ENCODE measurements at places on chromosomes 5 and 9.
A peak's percentile ranks its signal among the peaks of the same experiment; 100 is the strongest.

DNA sequence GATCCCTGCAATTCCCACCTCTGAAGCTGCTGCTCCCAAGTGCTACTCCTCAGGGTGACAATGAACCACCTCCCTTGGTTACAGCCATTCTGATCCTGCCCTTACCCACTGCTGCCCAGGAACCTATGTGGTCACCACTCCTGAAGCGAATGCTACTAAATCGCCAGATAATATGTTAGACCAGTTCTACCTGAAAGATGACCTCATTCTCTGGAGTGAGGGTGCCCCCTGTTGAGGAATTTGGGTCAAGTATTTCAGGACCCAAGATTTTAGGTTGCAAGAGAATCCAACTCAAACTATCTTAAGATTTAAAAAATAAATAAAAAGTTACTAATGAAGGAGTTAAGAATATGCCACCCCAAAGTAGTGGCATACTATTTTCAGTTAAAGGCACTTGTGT, 5.8 kb upstream of the SNAPC3 start:
- peak; percentile 63 for DNase-seq

- no peak for DNase-seq
Observed at GRCh38 chr9:110808599-110808980, 140.0 kb downstream of the MUSK start.

DNA sequence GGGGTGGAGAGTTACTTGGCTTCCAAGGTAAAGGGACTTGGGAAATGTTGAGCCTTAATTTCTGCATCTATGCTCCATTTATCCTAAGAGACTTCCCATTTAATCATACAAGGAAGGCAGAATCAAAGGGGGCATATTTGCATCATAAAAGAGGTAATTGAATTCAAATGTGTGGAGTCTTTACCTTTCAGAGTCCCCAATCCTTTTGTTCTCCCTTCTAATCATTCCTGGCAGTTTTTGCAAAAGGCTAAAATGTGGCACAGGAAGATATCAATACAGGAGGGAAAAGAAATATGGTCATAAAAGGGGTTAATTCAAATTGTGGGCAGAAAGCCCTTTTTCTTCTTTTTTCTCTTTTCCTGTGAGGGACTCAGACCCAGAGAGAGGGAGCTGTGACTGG, 69.5 kb downstream of the SFXN1 start:
- no peak for DNase-seq

DNA sequence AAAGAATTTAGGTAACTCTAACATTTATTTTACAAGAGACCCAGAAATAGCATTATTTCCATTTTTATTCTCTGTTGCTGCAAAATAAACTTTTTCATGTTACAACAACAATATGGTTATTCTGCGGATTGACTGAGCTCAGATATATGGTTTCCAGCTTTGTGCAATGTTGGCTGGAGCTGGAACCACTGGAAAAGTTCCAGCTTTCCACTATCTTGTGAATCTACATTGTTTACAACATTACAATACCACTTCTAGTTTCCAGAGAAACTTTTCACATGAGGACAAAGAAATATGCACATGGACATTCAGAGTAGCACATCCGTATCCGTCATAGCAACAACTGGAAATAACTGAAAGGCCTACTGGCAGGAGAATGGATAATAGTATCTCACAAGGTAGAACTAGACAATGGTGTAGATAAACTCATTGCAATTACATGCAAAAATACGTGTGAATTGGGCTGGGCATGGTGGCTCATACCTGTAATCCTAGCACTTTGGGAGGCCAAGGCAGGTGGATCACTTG, 436.1 kb upstream of the ADAMTS16 start:
- no peak for DNase-seq

DNA sequence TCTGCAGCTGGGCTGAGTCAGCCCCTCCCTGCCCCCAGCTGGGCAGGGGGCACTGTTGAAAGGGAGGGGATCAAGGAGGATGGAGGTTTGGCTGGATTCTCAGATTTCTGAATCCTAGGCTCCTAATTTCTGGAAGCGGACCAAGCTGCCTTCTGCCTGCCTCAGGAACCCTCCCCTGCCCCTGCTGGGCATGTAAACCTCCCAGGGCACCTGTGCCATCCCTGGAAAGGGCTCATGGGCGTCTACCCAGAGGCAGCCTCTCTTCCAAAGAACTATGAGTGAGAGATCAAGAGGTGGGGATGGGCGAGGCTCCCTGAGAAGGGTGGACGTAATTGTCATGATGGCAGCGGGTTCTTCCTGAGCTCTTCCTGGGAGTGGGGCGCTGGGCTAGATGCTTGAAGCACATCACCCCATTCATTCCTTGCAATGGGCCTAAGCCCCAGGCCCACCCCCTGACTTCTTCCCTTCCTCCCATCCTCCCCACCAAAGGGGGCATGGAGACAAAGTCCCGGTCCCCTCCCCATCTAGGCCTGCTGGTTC, 21.6 kb downstream of the CSF1R start:
- peak; percentile 57 for DNase-seq

- DNase-seq = no peak
Observed at GRCh38 chr5:172837640-172838039, 3.6 kb downstream of the ERGIC1 start.

- no peak for DNase-seq
Observed at GRCh38 chr9:129607027-129607387, 13.9 kb downstream of the C9orf50 start.

DNA sequence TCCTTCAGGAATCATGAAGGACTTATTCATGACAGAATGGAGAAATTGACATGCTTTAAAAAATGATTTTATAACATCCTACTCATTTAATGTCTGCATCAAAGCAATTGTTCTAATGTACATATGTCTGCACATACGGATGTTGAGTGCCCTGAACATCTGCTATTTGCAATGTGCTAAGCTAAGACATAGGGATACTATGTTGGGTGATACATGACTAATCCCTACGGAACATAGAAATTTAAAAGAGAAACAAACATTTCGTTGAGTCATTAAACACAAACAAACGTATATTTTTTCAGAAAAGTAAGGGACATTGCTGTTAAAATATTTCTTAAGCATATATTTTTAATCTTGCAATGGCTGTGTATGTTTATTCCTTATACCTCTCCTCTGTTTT, 686.5 kb upstream of the ADAMTS16 start:
- DNase-seq = no peak

- no peak for DNase-seq
Observed at GRCh38 chr5:66617991-66618768, 22.0 kb downstream of the MAST4 start.

DNA sequence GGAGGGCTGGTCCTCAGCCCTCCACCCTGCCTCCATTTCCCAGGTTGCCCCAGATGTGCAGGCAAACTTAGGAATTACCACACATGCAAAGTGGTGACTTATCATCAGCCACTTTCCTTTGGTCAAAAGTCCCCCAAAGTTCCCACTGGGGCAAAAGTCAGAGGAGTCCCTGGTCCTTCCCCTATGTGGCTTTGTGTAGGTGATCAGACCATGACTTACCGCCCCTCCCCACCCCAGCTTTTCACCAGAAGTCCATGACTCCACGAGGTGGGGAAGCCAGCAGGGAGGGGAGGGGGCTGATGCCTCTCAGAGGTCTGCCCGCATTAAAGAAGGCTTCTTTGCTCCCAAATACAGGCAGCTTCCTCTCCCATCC, 5.8 kb downstream of the TRAF1 start:
- no peak for DNase-seq

GRCh38 chr5:57441557-57441956, 41.1 kb downstream of the ACTBL2 start:
- DNase-seq = peak; percentile 36

- no peak for DNase-seq
Observed at GRCh38 chr9:26462751-26463150, 429.9 kb downstream of the CAAP1 start.

DNA sequence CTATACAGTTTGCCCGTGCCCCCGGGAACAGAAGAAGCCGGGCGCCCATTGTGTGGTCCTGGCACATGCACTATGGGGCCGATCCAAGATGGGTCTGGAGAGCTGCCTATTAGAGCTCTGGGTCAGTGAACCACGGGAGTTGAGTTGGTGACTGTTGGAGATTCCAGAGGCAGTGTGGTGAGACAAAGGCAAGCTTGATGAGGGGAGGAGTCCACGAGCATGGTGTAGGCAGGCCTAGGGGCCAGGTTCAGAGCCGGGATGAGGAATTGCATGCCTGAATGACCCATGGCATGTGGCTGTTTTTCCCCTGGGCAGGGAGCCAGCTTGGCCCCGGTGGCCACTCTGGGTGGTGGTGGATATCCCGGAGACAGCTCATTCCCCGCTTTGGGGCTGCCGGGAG, 84.4 kb upstream of the STC2 start:
- no peak for DNase-seq

DNA sequence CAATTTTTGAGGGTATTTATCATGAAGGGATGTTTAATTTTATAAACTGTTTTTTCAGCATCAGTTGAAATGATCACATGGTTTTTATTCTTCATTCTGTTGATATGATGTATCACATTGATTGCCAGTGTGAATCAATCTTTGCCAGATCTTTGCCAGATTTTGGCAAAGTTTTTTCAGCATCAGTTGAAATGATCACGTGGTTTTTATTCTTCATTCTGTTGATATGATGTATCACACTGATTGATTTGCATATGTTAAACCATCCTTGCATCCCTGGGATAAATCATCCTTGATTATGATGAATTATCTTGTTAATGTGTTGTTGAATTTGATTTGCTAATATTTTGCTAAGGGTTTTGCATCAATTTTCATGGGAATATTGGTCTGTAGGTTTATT, 140.9 kb upstream of the TAS2R1 start:
- no peak for DNase-seq

DNA sequence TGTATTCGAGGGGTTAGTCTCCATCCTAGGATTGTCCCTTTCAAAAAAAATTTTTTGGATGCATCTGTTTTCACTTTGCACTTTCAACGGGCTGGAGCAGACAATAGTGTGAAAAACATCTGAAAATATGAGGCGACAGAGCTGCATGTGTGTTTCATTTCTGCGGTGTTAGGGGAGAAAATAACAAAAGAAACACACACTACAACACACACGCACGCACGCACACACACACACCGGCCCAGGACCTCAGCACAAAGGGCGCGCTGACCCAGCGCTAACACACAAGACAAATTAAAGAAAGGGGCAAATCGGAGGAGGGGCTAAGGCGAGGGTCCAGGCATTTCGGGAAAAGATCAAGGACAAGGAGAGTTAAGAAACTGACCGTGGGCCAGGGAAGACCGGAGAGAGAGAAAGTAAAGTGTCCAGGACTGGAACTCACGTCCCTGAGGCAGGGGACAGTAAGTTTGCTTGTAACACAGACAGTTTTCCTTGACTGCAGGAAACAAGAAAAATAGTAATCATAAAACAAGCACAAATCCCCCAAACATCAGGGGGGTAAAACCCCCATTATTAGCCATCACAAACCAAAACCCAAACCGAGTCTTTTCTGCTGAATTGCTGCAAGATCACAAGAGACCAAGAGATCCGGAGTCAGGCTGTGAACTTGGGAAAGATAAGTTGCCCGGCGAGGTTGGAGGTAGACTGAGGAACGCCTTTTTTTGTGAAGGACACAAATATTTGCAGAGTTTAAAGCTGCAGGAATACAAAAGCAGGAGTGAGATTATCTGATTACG, 302.1 kb downstream of the PARP8 start:
- DNase-seq = no peak

DNA sequence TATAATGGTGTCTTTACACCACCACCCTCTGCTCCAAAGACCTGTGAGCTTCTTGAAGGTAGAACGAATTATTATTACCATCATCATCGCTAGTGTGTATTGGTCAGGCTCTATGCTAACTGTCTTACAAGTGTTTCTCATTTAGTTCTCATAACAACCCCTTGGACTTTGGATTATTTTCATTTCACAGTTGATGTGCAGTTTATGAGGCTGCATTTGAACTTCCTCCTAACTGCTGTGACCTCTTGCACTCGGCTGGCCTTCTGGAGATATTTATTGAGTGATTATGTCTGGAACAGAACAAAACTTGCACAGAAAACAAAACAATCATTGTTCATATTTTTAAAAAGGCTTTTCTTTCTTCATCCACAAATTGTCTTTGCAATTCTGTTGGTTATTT, 306.3 kb upstream of the SGCD start:
- no peak for DNase-seq

- DNase-seq = no peak
Observed at GRCh38 chr9:137798901-137799629, 78.5 kb upstream of the CACNA1B start.

DNA sequence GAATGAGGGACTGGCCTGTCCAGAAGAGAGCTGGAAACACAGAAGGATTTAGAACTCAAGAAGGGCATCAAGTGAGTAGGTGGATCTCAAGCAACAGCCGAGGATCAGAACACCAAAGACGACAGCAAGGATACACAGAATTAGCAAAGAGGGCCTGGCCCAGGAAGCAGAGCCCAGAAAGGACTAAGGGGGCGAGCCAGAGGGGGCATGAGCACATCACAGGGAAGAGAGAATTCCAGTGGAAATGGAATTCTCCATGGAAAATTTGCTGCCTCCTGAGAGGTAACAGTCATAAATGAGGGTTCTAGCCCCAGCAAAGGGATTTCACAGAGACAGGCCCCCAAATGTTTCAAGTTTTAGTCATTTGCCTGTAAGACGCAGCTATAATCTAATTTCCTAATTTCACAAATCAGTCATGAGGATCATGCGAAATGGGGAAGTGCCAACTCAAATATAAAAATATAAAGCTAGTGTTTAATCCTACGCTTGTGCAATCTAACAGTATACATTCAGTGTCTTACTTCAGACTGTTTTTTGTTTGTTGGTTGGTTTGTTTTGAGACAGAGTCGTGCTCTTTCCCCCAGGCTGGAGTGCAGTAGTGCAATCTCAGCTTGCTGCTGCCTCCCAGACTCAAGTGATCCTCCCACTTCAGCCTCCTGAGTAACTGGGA, 46.7 kb downstream of the FNBP1 start:
- DNase-seq = peak; percentile 52

GRCh38 chr5:62575066-62575465, 3.6 kb upstream of the LRRC70 start:
- DNase-seq = no peak

GRCh38 chr9:69542942-69543704, 129.0 kb downstream of the APBA1 start:
- DNase-seq = peak; percentile 14

DNA sequence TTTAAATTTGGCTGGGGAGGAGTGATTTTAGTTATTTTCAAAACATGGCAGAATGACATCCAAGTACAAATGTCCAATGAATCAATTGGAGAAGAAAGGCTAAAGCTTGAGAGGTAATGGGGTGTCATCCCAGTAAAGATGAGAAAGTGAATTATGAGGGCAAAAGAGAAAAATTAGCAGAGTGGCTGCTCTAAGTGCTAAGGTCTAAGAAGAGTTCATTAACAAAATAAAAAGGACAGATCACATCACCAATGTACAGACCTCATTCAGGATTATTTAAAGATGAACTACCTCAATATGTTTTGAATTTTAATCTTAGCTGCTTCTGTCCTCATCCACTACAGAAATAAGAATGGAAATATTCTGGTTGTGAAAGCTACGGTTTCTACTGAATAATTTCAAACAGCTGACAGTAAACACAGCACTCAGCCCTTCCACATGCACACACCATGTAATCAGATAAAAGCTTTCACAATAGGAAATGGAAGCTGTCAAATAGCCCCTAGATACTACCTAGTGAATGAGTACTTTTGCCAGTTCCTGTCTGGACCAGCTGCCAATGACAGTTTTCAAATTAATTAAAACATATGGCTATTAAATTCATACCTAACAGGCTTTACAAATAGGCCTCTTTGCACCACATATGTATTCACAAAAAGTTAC, 171.5 kb downstream of the SSBP2 start:
- peak; percentile 74 for DNase-seq

- no peak for DNase-seq
Observed at GRCh38 chr9:35948901-35949318, 9.0 kb downstream of the OR2S2 start.

GRCh38 chr5:138604176-138604785, 29.1 kb upstream of the HSPA9 start:
- no peak for DNase-seq

Measured in NB4 (cell line).